ENCODE measurements at places on chromosomes 6 and 20.

DNA sequence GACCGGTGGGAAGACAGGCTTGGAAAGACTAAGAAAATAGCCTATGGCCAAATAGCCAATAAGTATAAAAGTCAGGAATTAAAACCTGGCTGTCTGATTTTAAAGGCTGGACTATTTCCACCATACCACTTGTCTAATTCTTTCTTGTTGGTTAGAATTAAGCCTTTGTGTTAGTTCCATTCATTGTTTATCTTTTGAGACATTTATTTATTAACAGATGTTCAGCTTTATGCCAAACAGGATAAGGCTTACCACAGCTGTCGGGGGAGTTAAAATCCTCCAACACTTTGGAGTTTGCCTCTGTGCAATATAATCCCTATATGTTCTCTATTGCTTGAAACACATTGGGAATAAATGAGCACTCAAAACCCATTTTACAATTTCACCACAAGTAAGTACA, 208.3 kb downstream of the TMEM200A start:
- DNase-seq, result no peak

DNA sequence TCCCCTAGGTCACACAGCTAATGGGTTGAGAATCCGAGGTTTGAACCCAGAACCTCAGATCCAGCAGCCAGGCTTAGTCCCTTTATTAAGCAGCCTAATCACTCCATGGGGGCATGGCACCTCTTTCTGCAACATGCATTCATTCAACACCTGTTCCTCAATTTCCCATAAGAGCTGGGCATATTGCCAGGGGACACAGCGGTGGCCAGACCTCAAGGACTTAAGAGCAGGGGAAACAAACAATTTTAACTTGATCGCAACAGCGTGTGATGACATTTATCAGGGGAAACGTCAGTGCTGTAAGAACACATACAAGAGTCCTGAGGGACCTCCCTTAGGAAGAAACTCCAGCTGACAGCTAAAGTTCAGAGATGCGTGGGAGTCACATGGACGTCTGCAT, 267.4 kb upstream of the CDH4 start:
- DNase-seq, result no peak

DNA sequence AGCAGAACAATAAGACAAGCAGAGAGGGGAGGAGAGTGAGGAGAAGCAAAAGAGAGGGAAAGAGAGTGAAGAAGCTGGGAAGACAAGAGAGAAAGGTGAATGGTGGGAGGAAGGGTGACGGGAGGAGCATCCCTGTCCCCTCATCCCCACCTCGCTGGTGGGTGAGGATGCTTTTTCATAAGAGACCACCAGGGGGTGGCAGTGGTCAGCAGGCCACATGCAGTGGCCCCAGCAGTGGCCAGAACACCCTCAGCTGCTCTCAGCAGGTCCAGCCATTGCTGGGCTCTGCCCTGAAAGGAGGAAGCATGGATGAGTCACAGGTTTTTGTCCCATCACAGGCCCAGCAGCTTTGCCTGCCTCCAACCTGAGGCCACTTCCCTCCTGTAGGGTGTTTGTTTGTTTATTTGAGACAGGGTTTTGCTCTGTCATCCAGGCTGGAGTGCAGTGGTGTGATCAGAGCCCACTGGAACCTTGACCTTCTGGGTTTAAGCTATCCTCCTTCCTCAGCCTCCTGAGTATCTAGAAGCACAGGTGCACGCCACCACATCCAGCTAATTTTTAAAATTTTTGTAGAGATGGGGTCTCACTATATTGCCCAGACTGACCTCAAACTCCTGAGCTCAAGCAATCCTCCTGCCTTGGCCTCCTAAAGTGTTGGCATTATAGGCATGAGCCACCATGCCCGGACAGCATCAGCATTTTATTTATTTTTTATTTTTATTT, 24.0 kb downstream of the FGD2 start:
- peak; percentile 87 for DNase-seq

- DNase-seq, result peak; percentile 37
Observed at GRCh38 chr6:158655569-158656450, 6.0 kb downstream of the SYTL3 start.

DNA sequence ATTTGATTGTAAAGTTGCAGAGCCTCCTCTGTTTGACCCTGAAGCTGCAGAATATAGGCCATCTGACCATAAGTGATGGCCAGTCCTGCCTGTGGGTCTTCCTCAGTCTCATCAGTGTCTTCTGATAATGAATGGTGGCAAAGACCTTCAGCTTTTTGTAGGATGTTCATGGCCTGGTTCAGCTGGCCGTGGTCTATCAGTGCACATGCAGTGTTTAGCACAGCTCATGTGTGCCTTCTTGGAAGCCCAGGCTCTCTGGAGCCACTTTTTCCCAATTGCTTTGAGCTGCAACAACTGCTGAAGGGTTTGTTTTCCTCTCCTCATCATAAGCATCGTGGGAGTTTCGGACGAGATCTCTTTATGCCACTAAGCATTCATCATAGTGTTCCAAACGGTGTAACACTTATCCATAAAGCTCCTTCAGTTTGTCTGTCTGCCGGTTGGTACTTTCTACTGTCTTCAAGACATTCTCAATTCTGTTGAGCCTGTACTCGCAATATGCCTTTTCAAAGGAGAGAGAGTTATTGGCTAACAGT, 70.1 kb upstream of the TULP4 start:
- no peak for DNase-seq

- DNase-seq, result peak; percentile 30
Observed at GRCh38 chr6:16713597-16713996, 47.7 kb downstream of the ATXN1 start.

- no peak for DNase-seq
Observed at GRCh38 chr6:149923327-149923986, 536 bp upstream of the RAET1G start.

GRCh38 chr20:34345402-34345736, 17.7 kb upstream of the ITCH start:
- no peak for DNase-seq

DNA sequence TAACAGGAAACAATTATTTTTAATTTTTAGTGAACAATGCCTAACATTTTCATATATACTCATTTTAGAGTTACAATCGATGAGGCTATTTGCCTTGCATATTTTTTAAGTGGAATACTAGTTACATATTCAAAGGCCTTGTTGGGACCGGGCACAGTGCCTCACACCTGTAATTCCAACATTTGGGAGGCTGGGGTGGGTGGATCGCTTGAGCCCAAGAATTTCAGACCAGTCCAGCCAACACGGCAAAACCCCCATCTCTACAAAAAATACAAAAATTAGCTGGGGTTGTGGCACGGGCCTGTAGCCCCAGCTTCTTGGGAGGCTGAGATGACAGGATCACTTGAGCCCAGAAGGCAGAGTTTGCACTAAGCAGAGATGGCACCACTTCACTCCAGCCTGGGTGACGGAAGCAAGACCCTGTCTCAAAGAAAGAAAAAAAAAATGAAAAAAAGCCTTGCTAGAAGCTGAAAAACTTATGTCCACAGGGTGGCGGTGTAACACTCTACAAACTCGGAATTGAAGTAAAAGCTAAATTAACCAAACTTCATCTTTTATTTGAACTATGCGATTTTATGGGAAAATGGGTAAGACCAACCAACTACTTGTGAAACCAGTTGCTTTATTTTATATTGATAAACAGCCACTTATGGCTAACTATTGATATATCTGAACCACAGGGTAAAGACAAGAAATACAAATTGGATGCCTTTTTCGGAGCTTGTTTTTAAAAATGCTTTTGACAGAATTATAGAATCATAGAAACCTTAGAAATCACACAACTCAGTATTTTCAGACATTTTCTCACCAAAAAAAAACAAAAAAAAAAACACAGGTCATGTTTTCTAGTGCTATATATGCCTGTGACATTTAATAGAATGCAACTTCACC, 24.1 kb upstream of the ROS1 start:
- peak; percentile 85 for DNase-seq

- peak; percentile 12 for DNase-seq
Observed at GRCh38 chr6:77561768-77562314, 91.0 kb upstream of the MEI4 start.

DNA sequence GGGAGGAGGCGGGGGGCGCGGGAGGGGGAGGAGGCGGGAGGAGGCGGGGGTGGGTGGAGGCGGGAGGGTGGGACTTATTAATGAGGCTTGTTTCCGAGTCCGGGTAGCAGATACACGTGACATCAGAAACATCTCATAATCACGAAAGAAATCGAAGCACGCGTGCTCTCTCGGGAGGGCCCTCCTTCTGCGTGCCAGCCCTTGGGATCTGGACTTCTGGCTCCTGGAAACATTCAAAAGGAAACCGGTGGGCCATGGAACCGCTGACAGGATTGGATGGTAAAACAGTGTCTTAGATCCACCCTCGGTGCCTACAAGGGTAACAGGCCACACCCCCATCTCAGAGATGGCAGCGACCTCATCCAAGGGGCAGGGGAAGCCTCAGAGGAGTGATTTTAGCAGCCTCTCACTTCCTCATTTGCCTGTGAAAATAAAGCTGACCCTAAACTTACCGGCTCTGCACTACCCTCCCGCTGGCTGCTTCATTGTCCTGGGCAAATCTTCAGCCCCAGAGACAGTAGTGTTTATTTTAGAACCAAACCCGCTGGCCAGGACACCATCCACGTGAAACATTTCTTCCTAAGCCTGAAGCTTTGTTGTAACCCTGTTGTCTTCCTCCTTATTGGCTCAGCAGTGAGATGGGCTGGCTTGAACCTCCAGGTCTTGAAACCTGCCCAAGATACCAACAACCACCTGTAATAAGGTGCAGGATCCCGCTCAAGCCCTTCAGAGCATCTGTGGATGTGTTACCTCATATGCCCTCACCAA, 97.5 kb downstream of the PSMG4 start:
- DNase-seq, result peak; percentile 71

GRCh38 chr6:43922426-43923375, 152.7 kb downstream of the VEGFA start:
- DNase-seq, result no peak

DNA sequence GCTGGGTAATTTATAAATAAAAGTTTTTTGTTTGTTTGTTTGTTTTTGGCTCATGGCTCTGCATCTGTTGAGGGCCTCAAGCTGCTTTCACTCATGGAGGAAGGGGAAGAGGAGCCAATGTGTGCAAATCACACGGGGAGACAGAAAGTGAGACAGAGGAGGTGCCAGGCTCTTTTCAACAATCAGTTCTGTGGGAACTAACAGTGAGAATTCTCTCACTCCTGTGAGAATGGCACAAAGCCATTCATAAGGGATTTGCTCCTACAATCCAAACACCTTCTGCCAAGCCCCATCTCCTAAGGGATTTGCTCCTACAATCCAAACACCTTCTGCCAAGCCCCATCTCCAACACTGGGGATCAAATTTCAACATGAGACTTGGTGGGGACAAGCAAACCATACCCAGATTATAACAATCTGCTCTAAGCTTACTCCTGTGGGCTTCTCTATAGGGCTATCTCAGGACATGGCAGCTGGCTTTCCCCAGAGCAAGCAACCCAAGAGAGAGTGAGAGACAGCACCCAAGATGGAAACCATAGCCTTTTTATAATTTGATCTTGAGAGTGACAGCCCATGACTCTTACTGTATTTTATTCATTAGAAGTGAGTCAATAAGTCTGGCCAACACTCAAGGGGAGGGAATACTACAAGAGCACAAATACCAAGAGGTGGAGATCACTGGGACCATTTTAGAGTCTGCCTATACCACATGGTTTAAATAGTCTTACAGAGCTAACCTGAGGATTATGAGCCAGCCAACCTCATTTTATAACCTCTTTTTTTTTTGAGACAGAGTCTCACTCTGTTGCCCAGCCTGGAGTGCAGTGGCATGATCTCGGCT, 22.8 kb upstream of the LRRC1 start:
- peak; percentile 50 for DNase-seq

- DNase-seq, result no peak
Observed at GRCh38 chr6:7642791-7643190, 52.8 kb downstream of the SNRNP48 start.

DNA sequence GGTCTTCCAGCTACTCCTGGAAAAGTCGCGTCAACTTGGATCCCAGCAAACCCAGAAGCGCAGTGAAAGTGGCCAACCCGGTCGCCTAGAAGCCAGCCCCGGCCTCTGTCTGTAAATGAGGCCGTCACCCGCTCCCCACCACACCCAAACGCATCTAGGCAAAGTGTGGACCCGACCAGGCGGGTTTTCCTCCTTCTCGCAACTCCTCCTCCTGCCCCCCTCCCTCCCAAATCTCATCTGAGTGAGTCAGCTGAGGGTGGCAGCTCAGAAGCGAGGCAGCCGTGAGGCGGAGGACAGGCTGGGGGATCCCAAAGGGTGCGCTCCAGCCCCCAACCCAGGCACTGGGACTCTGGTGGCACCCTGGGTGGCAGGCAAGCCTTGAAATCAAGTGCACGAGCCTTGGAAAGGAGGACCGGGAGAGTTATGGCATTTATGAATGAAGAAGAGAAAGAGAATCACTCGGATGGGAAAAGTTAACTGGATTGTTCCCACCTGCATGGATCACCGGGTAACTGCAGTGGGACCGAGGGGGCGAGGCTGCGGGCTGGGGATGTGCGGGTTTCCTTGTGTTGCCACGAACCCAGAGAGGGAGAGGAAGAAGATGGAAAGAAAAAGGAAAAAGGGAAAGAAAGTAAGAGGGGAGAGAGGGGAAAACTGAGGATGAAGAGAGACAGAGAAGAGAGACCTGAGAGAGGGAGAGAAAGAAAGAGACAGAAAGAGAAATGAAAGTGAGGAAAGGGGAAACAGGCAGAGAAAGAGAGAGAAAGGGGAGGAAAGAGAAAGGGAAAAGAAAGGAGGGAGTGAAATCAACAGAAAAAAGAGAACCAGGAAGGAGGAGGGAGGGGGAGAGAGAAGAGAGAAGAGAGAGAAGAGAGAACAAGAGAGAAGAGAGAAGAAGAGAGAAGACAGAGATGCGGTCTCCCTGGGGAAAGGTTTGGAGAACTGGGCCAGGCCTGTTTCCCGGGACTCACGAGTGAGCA, at the start of gene APCDD1L:
TSS of gene APCDD1L (minus strand) at position 167 of the 980 bp plus-strand sequence. CDS start 692 bp downstream, outside the sequence.
- DNase-seq, result peak; percentile 69

DNA sequence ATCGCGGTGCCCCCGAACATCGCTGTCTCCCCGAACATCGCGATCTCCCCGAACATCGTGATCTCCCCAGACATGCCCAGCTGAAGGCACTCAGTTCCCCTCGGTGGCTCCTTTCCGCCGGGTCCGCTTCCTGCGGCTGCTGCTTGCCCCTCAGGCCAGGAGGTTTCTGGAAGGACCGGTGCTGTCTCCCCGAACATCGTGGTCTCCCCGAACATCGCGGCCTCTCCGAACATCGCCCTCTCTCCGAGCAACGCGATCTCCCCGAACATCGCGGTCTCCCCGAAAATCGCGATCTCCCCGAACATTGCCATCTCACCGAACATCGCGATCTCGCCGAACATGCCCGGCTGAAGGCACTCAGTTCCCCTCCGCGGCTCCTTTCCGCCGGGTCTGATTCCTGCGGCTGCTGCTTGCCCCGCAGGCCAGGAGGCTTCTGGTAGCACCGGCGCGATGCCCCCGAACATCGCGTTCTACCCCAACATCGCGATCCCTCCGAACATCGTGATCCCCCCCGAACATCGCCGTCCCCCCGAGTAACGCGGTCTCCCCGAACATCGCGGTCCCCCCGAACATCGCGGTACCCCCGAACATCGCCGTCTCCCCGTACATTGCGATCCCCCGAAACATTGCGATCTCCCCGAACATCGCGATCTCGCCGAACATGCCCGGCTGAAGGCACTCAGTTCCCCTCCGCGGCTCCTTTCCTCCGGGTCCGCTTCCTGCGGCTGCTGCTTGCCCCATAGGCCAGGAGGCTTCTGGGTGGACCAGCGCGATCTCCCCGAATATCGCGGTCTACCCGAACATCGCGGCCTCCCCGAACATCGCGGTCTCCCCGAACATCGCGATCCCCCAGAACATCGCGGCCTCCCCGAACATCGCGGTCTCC, 808 bp downstream of the ULBP1 start:
- DNase-seq, result peak; percentile 46

GRCh38 chr6:28737750-28738395, 185.9 kb downstream of the TRIM27 start:
- peak; percentile 25 for DNase-seq

- no peak for DNase-seq
Observed at GRCh38 chr20:48737434-48738093, 90.2 kb downstream of the PREX1 start.
